NCI-H69 (cell line): ENCODE measurements at places on chromosomes 2 and 18.
A peak's percentile ranks its signal among the peaks of the same experiment; 100 is the strongest.

DNA sequence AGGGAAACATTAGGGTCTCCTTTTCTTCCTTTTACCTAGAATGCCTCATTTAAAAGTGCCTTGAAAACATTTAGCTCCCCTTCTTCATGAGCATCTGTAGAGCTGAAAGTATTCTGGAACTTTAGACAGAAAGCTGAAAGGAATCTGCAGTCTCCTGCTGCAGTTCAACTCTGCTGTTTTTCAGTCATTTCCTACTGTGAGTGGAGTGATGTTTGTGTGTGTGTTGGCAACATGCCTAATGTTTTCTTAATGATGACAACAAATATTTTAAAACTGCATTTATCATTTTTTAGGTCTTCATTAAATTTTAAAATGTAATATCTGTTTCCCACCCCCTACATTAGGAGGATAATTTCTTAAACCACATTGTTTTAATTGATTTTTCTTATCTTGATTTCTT lies 66.6 kb downstream of the TWSG1 start:
- DNase-seq: peak; percentile 53

GRCh38 chr2:226556050-226556449 lies 243.6 kb downstream of the IRS1 start:
- DNase-seq: no peak

DNA sequence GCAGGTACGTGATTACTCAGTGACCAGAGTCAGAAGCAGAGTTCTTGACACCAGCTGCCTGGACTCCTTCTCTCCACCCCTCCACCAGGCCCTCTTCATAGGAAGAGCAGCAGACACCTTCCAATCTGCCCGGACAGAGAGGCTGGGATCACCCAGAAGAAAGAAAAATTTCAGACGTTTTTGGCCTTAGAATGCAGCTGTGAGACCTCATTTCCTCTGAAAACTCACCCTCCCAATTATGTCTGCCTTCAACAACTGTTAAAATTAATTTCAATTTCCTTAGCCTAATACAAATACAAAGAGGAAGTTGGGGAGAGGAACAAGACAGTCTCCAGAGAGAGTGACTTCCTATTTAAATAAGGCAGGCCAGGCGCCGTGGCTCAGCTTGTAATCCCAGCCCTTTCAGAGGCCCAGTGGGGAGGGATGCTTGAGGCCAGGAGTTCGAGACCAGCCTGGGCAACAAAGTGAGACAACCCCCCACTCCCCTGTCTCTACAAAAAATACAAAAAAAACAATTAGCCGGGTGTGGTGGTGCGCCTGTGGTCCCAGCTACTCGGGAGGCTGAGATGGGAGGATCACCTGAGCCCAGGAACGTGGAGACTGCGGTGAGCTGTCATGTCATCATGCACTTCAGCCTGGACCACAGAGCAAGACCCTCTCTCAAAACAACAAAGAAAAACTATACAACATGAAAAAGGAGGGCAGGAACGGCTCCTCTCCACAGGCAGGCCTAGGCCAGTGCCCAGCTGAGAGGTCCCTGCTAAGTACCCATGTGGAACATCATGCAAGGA lies 1.6 kb downstream of the SLC66A2 start:
- DNase-seq: peak; percentile 39

DNA sequence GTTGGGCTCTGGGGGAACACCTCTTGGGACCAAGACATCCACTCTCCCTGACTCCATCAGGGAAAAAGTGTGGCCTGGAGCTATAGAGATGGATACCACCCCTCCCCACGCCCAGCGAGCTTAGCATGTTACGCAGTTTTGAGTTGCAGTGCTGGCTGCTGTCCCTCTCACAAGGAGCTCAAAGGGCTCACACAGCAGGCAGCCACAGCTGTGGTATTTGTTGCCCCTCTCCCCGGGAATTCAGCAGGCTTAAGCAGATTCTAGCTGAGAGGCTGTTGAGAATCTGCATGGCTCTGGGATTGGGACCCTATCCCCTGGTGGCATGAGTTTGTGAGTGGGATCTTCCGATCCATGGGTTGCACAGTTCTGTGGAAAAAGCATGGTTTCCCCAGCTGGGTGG lies 673.1 kb upstream of the FSHR start:
- DNase-seq: no peak

DNA sequence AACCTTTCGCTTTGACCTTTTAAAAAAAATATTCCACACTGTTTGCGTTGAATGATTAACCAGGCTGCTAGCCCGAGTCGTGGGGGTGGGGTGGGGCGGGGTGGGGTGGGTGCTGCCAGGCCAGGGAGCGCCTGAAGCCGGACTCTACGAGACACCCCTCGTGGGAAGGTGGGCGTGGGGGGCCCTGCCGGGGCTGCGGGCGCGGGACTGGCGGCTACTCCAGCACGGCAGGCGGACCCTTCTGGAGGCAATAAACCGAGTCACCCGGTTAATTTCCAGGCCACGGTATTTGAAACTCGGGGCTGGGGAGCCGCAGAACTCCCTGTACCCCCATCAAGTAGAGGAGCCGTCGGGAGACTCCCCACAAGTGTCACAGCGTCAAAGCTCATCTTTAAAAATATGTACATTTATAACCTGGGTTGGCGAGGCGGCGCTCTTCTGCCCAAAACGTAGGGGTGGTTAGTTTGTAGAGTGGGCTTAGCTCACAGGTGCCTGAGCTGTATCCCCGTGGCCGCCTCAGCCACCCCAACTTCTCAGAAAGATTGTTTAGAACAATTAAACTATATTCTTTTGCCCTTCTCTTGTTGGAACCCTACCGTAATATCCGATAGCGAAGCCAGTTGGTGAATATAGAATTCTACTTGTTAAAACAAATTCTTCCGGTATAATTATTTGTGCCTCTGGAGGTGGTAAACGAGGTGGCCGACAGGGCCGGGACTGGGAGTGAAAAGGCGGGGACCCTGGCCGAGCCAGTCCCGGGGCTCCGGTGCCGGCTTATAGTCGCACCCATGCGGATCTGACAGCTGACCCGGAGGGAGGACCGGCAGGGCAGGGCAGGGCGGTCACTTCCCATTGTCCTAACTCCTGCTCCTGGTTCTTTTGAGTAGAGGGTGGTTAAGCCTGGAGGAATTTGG lies 1.4 kb downstream of the B3GNT2 start:
- DNase-seq: peak; percentile 50

DNA sequence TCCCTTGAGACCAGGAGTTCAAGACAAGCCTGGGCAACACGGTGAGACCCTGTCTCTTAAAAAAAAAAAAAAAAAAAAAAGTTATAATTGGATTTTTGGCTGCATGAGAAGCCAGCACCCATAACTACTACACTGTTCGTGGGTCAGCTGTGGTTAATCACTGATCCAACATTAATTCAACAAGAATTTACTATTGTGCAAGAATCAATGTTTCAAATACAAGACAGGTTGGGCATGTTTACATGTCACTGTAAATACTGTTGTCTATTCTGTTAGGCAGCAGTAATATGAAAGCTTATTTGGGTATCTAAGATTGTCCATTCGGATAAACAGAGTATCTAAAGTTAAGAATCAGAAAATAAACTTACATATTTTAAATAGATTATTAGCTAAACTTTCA lies 62.3 kb downstream of the ESCO1 start:
- no peak for DNase-seq
